T-helper 2 cell treated with Interferon-gamma antibody and Interleukin-4, amounts not matched to agents 5 μg/mL and 100 μg/mL, for 36 hours (primary cell): ENCODE measurements at places on chromosomes 5 and 9.

DNA sequence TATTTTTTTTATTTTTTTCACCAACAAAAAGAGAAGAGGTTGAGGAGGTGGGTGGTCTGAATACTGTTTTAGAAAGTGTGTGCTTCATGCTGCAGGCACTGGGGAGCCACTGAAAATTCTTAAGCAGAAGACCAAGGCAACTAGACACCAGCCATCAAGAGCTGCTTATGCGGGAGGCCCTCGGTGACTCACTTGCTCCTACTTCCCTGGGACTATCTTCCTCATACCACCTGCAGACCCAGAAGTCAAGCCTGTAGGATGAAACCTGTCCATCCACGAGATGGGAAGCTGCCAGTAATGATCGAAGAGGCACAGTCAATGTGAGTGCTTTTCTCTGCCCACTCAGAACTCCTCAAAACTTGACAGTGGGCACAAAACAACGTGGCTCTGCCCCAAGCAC, 125.8 kb upstream of the SLC44A1 start:
- no peak for DNase-seq

- DNase-seq: no peak
Measured at GRCh38 chr5:1057485-1058082, 49.0 kb downstream of the NKD2 start.

GRCh38 chr5:147857302-147858129, 21.0 kb upstream of the SCGB3A2 start:
- DNase-seq: peak; percentile 10

GRCh38 chr5:157690690-157691433, 19.5 kb downstream of the C5orf52 start:
- no peak for DNase-seq

DNA sequence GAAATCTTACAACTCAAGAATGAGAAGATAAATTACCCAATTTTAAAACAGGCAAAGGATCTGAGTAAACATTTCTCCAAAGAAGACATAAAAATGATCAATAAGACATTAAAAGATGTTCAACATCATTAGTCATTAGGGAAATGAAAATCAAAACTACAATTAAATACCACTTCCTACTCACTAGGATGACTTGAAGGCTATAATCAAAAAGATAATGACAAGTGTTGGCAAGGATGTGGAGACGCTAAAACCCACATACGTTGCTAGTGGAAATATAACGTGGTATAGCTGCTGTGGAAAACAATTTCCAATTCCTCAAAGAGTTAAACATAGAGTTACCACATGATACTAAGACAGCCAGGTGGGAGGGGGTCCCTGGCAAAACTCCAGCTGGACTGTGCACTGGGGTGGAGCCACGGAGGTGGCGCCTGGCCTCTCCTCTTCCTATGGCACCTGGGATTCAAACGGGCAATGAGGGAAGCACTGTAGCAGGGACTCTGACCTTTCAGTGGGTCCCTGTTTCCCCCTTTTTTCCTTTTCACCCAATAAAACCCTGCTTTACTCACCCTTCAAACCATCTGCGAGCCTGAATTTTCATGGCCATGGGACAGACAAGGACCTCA, 5.9 kb downstream of the ARSB start:
- DNase-seq: no peak

DNA sequence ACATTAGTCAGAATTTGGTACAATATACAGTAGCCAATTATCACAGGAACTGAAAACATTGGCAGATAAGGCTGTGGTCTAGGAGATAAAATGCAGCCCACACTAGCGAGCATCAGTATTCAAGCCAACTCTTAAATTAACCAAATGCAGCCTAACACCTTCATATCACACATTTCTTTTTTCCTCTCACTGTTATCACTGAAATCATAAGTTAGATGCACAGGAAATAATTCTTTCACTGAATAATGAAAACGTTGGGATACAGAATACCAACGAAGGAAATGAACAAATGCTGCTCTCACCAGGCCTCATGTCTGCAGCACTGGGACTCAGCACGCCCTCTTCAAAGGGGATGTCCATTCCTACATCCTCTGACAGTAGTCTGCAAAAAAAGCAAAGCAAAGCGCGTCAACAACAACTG, 109.1 kb upstream of the PCA3 start:
- peak; percentile 17 for DNase-seq

DNA sequence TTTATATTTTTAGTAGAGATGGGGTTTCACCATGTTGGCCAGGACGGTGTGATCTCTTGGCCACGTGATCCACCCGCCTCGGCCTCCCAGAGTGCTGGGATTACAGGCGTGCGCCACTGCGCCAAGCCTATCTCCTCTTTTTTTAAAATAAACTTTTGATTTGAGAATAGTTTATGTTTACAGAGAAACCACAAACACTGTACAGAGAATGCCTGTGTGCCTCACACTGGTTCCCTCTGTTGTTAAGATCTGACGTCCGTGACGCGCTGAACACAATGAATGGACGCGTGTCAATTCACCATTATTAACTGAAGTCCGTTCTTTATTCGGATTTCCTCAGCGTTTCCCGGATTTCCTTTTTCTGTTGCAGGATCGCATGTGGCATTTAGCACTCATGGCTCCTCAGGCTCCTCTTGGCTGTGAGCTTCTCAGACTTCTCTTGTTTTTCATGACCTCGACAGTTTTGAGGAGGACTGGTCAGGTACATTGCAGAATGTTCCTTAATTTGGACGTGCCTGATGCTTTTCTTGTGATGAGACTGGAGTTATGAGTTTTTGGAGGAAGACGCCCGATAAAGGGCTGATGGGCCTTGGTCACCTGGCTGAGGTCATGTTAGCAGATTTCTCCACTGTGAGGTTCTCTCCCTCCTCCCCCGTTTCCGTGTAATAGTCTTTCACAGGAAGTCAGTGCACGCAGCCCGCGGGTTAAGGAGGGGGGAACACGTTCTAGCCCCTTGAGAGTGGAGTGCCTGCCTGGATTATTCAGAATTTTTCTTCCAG, 69.6 kb downstream of the ANKRD33B start:
- peak; percentile 57 for DNase-seq

DNA sequence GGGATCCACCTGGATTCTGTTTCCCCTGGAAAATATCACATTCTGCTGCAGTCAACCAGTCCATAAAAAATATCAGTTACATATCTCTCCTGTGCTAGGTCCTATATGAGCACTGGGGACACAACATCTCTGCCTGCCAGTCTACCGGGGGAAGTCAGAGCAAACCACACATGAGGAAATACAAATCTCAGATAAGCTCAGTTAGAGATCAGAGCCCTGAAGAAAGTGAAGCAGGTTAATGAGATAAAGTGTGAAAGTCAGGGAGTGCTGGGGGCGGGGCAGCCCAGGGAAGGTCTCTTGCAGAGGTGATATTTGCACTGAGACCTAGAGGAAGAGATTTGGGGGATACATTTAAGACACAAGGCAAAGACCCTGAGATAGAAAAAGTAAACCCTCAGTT, 67.8 kb upstream of the SLC1A1 start:
- no peak for DNase-seq

GRCh38 chr5:35129921-35130485, 82.3 kb upstream of the AGXT2 start:
- DNase-seq: peak; percentile 59

DNA sequence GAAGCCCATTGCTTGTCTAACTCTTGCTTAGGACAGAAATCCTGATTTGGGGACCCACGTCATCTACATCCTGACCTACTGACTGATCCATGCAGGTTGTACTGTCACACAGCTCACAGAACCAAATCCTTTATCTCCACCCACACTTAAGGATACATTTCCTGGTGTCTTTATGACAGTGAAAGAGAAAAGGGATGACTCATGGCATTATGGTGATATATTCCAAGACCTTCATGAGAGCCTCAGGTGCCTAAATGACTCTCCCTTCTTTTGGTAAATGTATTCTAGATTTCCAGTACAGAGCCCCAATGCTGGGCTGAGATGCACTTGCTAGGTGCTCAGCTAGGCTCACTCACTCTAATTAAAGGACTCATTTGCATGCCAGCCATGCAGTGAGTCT, 26.0 kb upstream of the DMRT2 start:
- DNase-seq: no peak

- DNase-seq: no peak
Measured at GRCh38 chr5:1010641-1011046, 2.0 kb downstream of the NKD2 start.

GRCh38 chr9:114336157-114336556, 6.5 kb downstream of the ORM2 start:
- DNase-seq: no peak

DNA sequence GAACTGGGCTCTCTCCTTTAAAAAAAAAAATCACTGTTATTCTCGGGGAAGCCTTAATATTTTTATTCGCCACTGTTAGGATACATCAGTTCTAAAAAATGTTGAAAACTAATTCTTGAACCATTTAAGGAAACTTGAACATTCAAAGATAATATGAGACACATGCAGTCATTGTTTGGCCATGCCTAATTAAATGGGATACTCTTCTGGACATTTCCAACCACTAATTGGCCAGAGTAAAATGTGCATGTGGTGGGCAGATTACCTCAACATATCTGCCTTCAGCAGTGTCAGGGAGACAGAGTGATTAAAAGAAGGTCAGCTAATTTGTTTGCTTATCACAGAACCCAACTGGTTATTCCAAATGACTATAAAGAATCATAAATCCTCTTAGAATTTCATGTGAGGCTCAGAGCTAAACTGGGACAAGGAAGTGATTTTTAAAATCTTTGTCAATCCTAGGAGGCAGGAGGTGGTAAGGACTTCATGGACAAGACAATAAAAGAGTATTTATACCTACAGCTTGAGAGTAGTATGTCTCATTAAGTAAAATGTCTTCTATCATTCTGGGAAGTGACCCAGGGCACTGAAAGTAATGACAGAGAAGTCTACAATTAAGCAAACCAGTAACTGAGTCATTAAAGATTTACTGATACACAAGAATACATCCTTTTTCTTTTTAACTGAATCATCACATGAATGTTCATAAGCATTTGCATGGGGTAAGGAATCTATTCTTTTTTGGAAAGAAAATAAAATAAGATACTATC, 242.9 kb upstream of the TRPM3 start:
- no peak for DNase-seq

- no peak for DNase-seq
Measured at GRCh38 chr9:135570456-135570855, 8.9 kb downstream of the PAEP start.

GRCh38 chr5:8057769-8058168, 188.8 kb downstream of the MTRR start:
- no peak for DNase-seq

DNA sequence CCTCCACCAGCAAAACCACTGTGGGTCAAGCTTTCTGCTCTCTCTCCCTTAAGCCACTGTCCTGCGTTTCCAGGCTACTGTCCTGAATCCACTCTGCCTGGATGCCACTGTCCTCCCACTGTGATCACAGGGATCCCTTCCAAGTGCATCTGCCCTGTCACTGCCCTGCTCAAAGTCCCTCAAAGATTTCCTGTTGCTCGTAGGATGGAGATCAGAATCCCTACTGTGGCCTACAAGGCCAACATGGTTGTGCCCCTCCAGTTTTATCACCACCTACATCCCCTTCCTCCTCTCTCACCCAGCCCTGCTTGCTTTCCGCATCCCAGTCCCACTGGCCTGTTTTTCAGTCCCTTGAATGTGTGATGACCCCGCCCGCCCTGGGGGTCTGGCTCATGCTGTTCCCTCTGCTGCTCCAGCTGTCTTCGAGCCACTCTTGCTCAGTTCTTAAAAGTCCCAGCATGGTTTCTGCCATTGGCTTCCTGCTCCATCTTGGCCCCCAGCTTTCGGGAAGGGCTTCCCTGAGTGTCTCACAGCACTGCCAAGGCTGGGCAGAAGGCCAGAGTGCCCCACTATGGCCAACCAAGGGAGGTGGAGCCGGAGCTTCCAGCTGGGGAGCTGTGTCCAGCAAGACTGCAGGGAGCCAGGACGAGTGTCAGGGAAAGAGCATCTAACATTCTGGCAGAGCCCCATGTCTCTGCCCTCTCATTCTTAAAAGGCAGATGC, 12.9 kb upstream of the FRRS1L start:
- DNase-seq: no peak

GRCh38 chr5:72085319-72085718, 22.0 kb upstream of the MAP1B start:
- no peak for DNase-seq

- DNase-seq: no peak
Measured at GRCh38 chr5:160747987-160748386, 104.0 kb downstream of the ATP10B start.

DNA sequence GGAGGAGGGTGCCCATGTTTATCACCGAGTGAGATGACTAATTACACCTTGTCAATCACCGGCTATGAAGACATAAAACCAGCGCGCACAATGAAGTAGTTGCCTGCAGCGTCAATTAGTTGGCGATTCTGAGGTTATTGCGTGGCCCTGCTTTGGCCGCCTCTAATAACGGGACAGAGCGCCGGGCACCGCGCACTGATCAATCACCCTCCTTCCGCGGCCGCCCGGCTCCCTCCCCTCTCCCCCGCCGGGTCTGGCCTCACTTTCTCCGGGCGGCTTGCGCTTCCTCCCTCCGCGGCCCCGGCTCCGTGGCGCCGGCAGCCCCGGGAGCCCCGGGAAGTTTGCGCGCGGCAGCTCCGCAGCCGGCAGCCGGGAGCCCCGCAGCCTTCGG, 3.3 kb upstream of the LHX2 start:
- no peak for DNase-seq

GRCh38 chr9:107794259-107794658, 304.7 kb upstream of the KLF4 start:
- no peak for DNase-seq

DNA sequence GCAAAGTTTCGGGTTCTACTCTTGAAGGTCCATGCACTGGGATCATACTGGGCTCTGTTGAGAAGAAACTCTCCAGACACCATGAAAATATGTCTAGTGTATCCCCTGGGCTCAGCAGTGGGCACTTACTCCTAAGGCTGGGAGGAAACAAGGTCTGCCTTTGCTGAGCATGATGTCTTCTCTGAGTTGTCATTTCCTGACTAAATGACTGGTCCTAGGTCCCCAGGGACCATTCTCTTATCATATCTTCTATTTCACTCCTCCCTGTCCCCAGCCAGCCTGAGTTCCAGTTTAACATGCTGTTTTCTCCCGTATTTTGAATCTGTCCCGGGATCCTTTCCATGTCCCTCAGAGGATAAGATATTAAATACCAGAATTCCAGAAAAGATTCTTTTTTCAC, 225.4 kb downstream of the MTRR start:
- DNase-seq: no peak

DNA sequence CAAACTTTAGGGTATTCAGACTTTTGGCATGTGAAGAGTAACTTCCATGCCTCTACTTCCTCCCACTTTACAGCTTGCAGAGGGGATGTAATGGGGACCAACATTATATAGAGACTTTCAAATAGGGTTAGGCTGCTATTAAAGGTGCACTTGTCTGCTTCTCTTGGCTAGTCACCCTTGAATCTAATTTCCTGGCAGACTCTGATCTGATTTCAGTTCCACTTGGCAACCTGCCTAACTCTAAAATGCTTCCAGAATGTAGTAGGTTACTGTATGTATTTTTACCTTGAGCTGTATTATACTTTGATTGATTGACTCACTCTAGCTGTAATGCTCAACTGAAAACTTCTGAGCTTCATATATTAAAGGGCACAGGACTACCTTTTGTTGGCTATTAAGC, 693.4 kb downstream of the KCTD16 start:
- DNase-seq: no peak

DNA sequence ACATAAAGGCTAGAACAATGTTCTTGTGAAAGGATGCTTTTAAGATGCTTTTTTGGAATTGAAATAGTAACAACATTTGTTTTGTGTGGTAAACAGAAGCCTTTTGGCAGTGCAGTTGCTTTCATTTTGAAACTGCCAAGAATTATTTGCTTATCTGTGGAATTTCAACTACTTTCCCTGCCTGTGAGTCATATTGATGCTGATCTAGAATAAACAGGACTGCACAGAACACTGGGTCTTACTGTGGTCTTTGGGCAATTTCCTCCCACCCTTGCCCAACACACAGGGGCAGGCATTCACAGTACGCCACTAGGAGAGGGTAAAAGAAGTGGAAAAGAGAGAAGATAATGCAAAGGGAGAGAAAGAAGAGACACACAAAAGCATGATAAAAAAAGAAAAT, 483.7 kb downstream of the ELAVL2 start:
- no peak for DNase-seq
